Left colon (tissue), 2 donors: ENCODE measurements at places on chromosomes 1 and 21.

DNA sequence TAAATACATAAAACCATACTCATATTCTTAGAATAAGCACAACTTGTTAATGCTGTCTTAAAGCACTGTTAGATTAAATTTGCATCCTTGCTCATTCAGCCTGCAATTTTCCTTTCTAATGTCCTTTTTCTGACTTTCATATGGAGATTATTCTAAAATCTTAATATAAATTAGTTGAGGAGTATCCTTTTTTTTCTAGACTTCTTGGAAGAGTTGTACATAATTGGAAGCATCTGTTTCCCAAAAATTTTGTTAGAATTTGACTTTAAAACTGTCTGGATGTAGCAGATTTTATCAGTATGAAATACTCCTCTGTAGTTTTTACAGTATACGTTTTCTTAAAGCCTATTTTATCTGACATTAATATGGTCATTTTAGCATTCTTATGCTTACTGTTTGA lies 9.7 kb downstream of the KIFAP3 start:
- DNase-seq: no peak

GRCh38 chr1:17119076-17119772 lies at the start of gene PADI2:
TSS of gene PADI2 (minus strand) at chr1:17119451. CDS start at chr1:17119371, 80 bp downstream.
- peak; percentile 91 for DNase-seq

DNA sequence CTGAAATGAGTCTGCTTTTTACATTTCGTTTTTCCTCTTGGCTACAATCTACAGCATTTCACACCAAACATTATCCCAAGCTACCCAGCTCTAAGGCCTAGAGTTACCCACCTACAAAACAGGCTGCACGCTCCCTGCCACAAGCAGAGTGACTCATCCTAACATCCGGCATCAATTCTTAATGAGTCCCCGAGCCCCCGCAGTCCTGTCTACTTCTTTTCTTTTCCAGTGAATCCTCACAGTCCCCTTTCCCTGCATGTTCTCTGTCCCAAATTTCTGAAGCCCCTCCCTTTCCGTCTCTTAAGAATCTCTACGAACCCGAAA lies 650 bp downstream of the PCNX2 start:
- peak; percentile 20 for DNase-seq

DNA sequence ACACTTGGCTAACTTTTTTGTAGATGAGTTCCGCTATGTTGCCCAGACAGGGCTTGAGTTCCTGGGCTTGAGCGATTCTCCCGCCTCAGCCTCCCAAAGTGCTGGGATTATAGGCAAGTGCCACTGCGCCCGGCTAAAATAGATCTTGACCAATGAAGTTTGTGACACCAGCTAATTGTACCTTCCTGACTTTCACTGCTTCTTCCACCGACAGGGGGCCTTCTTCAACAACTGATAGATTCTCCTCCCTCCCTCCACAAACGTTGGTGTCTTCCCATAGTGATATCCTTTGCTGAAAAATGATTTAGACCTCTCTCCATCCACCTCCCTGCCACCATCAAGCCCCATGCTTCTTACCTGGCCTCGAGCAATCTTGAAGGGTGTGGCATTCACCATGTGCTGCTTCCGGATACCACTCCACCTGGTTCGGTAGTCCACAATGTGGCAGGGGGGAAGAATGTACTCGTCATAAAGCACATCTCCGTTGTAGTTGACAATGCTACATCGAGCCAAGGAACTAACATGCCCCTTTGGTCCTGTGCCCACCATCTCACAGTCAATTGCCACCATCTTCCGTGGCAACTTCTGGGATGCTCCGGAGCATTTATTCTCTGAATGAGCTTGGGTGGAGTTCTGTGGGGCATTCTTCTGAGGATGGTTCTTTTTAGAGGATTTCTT lies 1.6 kb upstream of the METTL25B start:
- peak; percentile 78 for DNase-seq

- no peak for DNase-seq
Measured at GRCh38 chr1:31763671-31764311, 349 bp downstream of the ADGRB2 start.

GRCh38 chr1:225474439-225474985 lies 46.7 kb upstream of the LBR start:
- DNase-seq: no peak

- no peak for DNase-seq
Measured at GRCh38 chr21:37808261-37808660, 108.0 kb downstream of the KCNJ6 start.

GRCh38 chr1:210233216-210233494 lies 559 bp downstream of the SERTAD4 start:
- no peak for DNase-seq

- no peak for DNase-seq
Measured at GRCh38 chr21:28144653-28145052, 848.0 kb downstream of the LTN1 start.

DNA sequence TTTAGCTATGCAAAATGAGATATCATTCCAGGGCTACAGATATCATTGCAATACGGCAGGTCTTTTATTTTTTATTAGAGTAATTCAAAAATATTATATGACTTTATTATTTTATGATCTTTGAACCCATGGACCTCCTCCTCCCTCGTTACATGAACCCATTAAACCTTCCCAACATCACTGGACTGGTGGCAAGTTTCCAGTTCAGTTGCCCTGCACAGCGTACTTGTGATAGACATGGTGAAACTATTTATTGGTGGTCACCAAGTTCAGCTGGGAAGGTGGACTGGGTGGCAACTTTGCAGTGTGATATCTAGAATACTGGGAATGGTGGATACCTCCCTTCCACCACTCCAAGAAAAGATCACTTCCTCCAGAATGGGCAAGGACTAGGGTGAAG lies 52.5 kb downstream of the SLC30A10 start:
- DNase-seq: peak; percentile 43

DNA sequence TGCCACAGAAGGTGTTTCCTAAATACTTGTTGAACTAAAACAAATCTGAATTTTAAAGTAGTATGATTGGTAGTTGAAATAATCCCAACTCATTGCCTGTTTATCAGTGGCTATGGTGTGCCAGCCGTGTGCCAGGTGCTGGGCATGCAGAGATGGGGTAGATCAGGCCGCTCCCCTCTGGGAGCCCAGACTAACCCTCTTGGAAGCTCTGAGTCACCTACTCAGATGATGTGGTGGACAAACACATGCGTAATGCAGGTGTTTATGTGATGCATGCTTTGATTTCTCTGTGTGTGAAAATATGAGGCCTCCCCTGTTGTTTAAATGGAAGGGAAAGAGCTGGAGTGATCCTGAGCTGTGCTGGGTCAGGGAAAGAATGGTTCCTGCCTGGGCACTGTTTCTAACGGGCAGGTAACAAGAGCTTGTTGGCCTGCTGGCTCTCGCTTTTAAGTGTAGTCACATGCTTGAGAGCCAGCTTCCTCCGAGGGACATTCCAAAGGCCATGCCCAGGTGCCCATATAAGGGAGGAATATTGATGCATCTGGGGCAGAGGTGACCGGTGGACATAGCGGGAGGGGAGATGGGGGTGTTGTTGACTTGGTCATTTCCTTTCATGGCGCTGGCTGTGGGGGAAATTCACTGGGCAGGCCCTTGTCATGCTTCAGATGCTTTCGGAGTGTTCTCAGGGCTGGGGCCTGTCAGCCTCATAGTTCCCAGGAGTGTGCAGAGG lies 10.2 kb downstream of the MFN2 start:
- DNase-seq: no peak

GRCh38 chr1:219490566-219490965 lies 122.3 kb downstream of the ZC3H11B start:
- no peak for DNase-seq

DNA sequence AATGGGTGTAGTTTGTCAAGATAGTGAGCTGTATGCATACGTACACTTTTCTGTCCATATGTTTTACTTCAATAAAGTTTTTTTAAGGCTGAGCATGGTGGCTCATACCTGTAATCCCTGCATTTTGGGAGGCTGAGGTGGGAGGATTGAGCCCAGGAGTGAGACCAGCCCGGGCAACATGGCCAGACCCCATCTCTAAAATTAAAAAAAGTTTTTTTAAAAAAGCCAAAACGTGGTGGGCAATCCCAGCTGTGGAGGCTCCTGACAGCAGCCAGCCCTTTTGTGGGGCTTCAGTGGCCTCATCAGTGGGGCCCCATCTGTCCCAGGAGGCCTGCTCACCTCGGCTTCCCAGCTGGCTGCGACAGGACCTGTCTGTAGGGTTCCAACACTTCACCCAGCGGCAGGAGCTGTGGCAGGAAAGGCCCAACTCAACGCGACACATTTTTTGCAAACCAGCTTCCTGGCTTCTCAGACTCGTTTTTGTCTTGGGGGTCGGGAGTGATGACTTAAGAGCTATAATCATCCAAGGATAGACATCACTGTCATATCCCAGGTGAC lies 56.9 kb upstream of the LBR start:
- peak; percentile 11 for DNase-seq

- DNase-seq: no peak
Measured at GRCh38 chr1:79741720-79742421, 735.3 kb upstream of the ADGRL4 start.

GRCh38 chr1:152048416-152049009 lies 11.7 kb upstream of the S100A11 start:
- peak; percentile 80 for DNase-seq

GRCh38 chr1:83900524-83900923 lies 98.4 kb downstream of the TTLL7 start:
- no peak for DNase-seq

GRCh38 chr1:143497374-143497747 lies 474.4 kb downstream of the FAM72C start:
- no peak for DNase-seq

DNA sequence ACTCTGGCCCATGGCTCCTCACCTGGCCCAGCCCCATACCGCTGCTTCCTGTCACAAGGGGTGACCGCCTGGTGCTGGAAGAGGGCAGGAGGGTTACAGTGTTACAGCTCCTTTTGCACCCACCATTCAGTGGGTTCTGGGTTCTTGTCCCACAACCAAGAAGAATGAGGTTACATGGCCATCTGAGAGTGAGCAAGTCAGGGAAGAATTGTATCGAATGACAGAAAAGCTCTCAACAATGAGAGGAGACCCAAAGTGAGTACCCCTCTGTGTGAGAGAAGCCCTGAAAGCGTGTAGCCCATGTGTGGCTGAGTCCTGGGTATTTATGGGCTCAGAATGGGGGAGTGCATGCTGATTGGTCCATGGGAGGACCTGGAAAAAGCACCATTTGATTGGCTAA lies 888.5 kb downstream of the ADGRL2 start:
- no peak for DNase-seq

DNA sequence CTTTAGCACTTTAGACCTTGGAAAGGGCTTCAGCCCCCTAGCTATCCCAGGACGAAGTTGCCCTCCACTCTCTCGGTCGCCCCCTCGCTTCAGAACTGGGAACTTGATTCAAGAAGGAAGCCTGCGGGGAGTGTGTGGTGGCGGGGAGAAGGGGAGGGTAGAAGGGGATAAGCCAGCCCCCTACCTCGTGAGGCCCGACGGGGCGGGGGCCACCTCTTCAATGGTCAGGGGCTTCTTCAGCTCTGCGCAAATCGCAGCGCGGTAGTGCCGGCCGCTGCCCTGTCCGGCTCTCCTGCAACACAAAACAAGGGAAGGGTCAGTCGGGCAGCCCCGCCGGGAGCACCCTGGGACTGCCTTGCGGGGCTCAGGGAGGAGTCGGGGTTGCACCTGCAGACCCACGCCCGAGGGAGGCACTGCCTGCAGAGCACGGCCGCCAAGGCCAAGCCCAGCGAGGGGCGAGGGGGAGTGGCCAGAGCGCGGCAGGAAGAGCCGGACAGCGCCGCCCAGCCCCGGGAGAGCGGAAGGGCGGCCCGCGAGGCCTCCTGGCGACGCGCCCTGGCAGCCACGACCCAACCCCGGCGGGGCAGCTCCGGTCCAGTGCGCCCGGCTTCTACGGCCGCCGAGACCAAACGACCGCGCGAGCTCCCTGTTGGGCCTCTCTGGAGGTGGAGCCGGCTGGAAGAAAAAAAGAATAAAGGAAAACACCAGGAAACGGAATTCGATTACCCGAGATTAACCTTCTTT lies 56.2 kb upstream of the RASAL2 start:
- DNase-seq: peak; percentile 90

DNA sequence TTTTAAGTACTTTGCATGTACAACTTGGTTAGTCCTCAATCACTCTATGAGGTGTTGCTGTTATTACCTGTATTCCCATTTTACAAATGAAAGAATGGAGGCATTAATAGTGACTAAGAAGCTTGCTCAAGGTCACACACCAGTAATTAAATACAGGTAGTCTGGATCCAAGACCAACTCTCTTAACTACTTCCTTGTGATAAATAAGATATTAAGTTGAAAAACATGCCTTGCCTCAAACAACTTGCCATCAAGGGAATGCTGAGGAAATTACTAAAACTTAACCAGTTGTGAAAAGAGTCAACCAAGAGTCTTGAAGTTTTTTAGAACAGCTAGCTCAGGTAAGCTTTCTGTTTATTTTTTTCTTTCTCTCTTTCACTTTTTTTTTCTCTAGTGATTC lies 21.0 kb upstream of the LAMC1 start:
- DNase-seq: no peak

DNA sequence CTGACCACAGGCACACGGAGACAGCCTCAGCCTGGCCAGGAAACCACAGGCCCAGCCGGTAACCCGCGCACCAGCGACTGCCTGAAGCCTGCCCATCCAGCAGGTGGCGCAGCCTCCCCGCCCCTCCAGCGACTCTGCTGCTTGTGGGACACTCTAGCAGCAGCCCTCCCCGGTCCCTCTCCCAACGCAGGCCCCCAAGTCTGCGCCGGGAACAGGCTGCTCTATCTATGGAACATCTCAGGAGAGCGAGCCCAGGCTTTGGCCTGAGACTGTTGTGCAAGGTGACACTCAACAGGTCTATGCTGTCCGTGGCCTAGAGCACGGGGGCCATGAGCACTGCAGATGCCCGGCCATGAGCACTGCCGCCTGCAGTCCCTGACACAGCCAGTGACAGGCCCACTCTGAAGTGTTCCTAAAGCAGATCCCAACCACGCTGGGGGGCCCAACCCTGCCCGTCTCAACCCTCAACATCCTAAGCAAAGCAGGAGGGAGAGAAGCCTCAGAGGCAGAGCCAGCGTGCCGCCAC lies 28.4 kb downstream of the WDR4 start:
- DNase-seq: no peak

- no peak for DNase-seq
Measured at GRCh38 chr21:36800734-36801133, 101.8 kb downstream of the SIM2 start.

- DNase-seq: no peak
Measured at GRCh38 chr1:103101399-103101798, 6.9 kb downstream of the COL11A1 start.

- no peak for DNase-seq
Measured at GRCh38 chr1:228830954-228831481, 95.7 kb downstream of the RHOU start.

DNA sequence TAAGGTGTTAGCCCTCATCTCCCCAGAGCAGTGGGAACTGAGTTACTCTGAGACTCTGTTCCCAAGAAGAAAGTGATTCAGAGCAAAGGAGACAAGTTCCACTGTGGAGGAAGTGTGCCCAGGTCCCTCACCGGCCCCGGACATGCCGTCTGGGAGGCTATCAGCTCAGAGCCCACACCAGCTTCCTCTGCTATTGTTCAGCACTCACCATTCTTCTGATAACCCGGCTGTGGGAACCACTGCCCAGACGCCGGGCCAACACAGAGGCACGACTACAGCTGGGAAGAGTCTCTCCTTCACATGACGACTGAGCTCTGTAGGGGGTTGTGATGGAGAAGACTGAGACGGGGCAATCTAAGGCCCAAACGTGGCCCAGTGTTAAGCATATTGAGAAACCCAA lies 34.2 kb upstream of the GJA5 start:
- no peak for DNase-seq

GRCh38 chr1:161706482-161707347 lies at the start of gene FCRLA:
TSS of gene FCRLA (plus strand) at chr1:161707229. CDS start at chr1:161707265, 36 bp downstream.
- DNase-seq: no peak

GRCh38 chr1:15081102-15081501 lies 72.4 kb upstream of the TMEM51 start:
- DNase-seq: no peak
